D721Med (cell line): ENCODE measurements at places on chromosomes 2 and 18.

DNA sequence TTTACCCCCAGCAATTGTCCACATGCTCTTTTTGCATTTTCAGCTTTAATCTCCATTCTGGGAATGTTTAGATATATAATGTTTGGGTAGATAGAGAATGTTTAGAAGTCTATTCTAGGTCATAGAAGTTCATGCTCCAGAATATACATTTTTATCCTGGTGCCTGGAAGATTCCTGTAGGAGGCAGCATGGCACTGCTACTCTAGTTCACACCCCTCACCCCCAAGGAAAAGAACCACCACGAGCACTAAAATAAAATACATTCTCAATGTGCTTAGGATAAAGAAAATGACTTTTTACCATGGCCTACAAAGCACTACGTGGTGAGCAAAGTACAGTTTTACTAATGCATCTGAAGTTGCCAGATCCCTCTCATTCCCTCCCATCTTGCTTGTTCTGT lies 53.8 kb downstream of the MYO1B start:
- no peak for DNase-seq

- no peak for DNase-seq
These were observed 103.4 kb downstream of the ALPK2 start for GRCh38 chr18:58525517-58525916.

- no peak for DNase-seq
These were observed 21.5 kb upstream of the ZSCAN30 start for GRCh38 chr18:35311496-35311895.

GRCh38 chr2:95208106-95208505 lies 785 bp downstream of the ZNF892 start:
- DNase-seq: no peak
